ENCODE measurements at places on chromosomes 4 and X.
A peak's percentile ranks its signal among the peaks of the same experiment; 100 is the strongest.

DNA sequence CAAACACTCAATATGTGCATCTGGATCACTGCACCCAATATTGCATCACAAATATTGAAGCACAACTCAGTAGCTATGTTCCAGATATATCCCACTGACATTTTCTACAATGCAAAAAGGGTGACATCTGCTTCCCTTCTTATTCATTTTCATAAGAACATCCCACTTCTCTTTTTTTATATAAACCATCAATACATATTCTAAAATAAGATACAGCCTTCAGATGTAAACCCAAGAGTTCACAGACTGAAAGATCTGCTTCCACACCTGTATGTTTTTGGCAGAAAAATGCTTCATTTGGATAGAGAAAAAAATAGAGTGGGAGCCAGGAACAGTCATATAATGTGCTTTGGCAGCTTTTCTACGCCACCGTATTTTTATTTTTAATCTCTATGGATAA is 815.6 kb upstream of the ADGRL3 start:
- no peak for DNase-seq

GRCh38 chr4:139028191-139028661 is 12.6 kb downstream of the NOCT start:
- no peak for DNase-seq

GRCh38 chr4:95596676-95597075 is 47.9 kb upstream of the UNC5C start:
- no peak for DNase-seq

DNA sequence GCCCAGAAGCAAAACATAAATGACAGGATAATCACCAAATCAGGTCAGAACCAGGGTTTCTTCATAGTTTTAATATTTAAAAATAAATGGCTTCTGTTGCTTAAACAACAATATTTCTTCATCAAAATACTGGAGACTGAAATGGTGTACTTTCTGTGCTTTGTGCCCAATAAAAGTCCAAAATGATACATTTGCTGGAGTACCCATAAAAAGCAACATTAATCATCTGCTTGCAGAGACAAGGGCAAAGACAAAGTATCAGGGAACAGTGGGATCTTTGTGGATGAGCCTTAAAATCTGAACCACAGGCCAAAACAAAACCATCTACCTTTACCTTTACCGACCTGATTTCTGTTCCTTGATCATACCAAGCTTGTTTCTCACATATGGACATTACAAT is 683.9 kb upstream of the ATOH1 start:
- DNase-seq, result no peak

GRCh38 chr4:66178906-66179305 is 508.6 kb upstream of the EPHA5 start:
- no peak for DNase-seq

DNA sequence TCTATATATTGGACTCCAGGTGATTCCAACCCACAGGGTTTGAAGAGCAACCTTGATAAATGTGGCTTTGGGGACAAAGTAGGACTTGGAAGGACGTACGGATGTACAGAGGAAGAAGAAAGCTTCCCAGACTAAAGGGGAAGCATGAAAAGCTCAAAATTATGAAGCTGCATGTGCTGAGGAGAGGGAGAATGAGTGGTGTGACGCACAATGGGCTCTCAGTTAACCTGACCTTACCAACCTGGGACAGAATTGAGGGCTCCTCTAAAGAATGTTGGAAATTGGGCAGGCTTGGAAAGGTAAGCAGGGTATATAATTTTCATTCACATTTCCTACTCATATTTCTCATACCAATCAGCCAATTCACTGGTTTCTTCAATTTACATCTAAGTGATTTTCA is 10.5 kb upstream of the TIGD2 start:
- DNase-seq, result no peak

DNA sequence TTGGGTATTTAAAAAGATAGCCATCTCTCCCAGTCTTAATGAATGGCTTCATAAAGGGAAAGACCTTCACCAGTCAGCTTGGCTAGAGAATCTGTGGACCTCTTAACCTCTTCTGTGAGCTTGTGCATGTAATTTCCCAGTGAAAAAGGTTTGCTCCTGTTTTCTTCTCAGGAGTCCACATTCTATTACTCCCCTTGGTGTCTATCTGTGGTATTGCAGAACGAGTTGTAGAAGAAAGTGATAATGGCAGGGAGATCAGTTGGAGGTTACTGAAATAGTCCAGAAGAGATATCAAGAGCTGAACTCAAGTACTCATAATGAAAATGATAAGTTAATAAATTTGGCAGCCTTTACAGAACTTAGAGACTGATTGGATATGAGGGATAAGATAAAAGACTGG is 16.5 kb upstream of the VAMP7 start:
- no peak for DNase-seq

GRCh38 chrX:133412665-133413064 is 2.6 kb downstream of the GPC4 start:
- no peak for DNase-seq

- DNase-seq, result no peak
These were observed 362.0 kb upstream of the AMOT start for GRCh38 chrX:113202601-113203000.

DNA sequence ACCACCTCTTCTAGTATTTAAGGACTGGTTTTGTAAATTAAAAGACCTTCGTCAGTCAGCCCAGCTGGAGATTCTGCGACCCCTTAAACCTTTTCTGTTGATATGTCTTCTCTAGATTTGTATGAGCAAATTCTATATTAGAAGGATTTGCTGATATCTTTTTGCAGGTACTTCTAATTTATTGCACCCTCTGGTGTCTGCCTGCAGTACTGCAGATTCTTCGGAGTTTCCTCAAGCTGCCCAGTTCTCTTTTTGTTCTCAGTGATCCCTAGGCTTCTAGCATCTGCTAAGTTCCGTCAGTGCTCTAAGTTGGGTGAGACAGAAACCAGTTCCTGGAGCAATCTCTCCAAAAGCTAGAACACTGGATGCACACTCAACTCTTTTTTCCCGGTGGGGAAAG is 545.2 kb downstream of the C4orf33 start:
- peak; percentile 40 for DNase-seq

DNA sequence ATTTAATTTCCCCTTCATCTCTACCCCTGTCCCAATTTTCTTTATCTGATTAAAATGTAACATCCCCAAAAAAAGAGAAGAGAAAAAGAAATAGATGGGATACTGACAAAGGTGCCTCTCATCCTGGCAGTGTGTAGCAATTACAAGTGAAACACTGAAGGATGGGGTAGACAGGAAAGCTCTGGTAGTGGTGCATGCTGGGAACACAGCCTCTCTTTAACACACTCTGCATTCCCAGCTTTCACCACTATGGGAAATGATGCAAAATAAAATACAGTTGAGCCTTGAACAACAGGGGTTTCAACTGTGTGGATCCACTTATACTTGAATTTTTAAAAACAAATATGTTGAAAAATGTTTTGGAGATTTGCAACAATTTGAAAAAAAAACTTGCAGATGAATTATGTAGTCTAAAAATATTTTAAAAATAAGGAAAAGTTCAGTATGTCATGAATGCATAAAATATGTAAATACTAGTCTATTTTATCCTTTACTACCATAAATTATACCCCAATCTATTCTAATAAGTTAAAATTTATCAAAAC is 239.2 kb upstream of the DDX53 start:
- no peak for DNase-seq

DNA sequence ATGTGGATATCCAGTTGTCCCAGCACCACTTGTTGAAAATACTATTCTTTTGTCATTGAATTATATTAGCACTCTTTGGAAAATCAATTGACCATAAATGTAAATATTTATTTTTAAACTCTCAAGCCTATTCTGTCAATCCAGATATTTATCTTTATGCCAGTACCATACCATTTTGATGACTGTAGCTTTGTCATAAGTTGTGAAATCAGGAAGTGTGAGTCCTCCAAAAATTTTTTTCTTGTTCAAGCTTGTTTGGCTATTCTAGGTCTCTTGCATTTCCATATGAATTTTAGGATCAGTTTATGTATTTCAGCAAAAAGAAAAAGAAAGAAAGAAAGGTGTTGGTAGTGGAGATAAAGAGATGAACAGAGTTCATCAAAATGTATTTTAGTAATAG is 8.2 kb upstream of the SMPX start:
- DNase-seq, result no peak

DNA sequence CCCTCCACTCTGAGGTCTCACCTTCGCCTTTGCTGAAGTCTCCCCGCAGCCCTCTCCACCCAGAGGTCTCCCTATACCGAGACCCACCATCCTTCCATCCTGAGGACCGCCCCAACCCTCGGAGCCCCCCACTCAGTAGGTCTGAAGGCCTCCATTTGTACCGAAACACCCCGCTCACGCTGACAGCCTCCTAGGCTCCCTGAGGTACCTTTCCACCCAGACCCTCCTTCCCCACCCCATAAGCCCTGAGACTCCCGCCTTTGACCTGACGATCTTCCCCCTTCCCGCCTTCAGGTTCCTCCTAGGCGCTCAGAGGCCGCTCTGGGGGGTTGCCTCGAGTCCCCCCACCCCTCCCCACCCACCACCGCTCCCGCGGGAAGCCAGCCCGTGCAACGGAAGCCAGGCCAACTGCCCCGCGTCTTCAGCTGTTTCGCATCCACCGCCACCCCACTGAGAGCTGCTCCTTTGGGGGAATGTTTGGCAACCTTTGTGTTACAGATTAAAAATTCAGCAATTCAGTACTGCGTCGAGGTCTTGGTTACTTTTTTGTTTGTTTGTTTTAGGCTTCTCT is 5.0 kb downstream of the SOD3 start:
- no peak for DNase-seq

- DNase-seq, result peak; percentile 81
These were observed 25.8 kb downstream of the DOCK11 start for GRCh38 chrX:118521435-118521834.

GRCh38 chr4:90718931-90719330 is 591.7 kb downstream of the CCSER1 start:
- DNase-seq, result no peak

DNA sequence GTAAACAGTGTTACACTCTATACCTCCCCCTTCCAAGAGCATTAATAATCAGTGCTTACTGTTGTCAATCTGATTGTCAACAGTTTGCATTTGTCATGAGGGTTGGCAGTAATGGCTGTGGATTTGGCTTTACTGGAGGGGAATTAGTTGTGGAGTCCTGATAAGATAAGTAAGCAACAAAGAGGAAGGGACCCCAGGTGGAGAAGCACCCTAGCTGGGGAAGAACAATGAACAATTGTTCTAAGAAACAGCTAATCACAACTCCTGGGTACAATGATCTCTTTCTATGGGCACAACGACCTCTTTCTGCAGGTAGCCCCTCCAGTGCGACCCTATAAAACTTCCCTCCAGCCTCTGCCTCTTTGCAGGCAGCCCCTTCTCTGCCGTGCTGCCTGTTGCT is 53.2 kb upstream of the CDKN2AIP start:
- no peak for DNase-seq

- no peak for DNase-seq
These were observed 410.3 kb downstream of the CCSER1 start for GRCh38 chr4:90537491-90537890.

DNA sequence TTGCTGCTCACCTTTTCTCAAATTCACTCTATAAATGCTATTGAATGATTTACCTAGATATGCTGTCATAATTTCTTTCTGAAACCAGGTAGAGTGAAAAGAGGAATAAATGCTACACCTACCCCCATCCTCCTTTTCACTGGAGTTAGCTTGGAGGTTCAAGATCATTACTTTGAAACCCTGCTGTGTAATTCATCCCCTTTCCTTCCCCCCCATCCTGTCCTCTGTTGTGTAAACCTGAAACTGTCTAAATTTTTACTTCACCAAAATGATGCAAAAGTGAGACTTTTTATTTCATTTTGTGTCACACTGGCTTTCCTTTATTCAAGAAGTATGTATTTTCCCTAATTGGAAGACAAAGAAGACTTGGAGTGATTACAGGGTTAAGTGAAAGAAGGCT is 5.4 kb downstream of the ZCCHC18 start:
- DNase-seq, result no peak

DNA sequence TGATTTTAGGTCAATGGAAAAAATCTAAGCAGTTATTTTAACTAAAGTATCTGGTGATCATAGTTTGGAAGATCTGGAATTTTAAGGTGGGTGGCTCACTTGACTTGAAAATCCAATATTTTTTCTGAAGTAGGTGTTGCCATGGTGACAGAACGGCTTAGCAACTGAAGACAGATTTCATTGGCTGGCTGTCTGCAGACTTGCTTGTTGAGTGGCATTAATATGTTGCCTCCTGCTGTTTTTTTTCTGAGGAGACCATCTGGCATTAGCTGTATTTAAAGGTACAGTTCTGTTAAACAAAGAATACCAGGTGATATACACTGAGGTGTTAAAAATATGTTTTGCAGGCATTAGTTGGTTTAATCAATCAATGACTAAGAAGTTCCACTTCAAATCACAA is 19.8 kb downstream of the CPE start:
- DNase-seq, result peak; percentile 5

DNA sequence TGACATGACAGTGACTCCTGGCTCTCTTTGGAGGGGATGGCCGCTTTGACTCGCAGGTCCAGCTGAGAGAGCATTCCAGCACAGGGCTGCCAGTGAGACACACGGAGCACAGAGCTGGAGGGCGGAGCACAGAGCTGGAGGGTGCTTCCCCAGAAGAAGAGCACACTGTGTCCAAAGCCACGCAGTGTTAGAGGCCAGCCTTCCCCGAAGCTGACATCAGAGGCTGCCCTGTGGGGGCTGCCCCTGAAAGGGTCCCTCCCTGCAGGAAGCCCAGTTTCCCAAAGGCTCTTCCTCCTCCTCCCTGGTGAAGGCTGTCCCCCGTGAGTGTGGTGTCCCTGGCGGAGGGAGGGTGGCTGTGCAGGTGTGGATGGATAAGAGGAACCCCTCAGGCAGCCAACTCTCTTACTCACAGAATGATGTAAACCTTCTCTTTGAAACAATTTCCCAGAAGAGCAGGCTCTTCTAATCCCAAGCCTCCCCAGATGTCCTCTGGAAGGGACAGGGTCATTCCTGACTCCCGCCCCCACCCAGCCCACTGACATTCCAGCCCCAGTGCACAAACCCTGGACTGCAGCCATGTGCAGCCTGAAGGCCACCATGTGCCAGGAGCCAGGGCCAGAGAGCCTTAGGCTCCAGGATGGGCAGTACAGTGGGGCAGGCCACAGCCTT is 53.4 kb downstream of the PSAPL1 start:
- DNase-seq, result no peak

DNA sequence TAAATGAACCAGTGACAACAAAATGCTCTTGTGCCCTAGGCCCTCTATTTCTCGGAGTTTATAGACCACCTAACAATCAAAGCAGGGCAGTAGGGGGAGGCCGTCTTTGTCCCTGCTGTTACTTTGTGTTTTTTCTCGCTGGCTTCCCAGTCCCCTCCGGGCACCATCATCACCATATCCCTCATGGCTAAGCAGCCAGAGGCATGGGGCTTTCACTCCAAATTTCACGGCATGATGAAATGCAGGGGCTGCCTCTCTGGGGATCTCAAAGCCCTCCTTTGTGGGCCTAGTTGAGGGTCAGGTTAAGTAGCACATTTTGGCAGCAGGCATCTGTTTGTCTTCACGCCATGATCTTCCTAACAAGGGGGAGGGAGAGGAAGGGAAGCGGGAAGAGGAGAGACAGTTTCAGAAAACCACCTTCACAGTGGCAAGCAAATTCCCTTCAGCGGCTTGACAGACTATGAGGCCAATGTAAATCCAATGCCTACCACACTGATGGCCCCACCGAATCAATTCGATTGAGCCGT is 91.9 kb downstream of the ANOS1 start:
- no peak for DNase-seq

Data from AG10803 (cell line).